ENCODE measurements at places on chromosomes 12 and 14.
A peak's percentile ranks its signal among the peaks of the same experiment; 100 is the strongest.

DNA sequence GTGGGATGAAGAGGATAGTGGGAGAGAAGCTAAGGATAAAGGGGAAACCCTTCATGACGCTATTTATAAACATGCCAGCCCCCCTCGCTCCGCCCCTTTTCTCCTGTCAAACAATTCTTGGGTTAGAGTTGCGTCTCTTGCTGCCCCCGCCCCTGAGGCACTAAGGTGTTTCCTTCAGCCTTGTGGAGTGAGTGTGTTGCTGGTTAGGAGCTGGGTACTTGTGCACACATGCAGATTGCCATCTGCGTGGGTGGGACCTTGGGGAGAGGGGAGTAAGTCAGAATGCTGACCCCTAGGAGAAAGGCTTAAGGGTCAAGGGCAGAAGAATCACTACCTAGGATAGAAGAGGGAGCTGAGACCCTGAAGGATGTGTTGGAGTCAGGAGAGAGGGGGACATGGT lies 5.4 kb downstream of the FOXJ2 start:
- no peak for DNase-seq

GRCh38 chr14:57818511-57818910 lies 47.4 kb downstream of the SLC35F4 start:
- no peak for DNase-seq

GRCh38 chr12:13101821-13102375 lies 1.6 kb downstream of the GSG1 start:
- DNase-seq, result no peak

GRCh38 chr12:110543252-110543959 lies 39.7 kb downstream of the PPTC7 start:
- no peak for DNase-seq

GRCh38 chr14:35708062-35708461 lies 101.0 kb downstream of the RALGAPA1 start:
- DNase-seq, result no peak

GRCh38 chr14:93056840-93057585 lies 58.7 kb downstream of the ITPK1 start:
- no peak for DNase-seq

GRCh38 chr12:112595410-112595809 lies 176.7 kb downstream of the PTPN11 start:
- DNase-seq, result no peak

GRCh38 chr14:40955131-40955505 lies 651.6 kb upstream of the LRFN5 start:
- DNase-seq, result no peak

GRCh38 chr12:18863769-18864500 lies 126.0 kb downstream of the CAPZA3 start:
- DNase-seq, result no peak

DNA sequence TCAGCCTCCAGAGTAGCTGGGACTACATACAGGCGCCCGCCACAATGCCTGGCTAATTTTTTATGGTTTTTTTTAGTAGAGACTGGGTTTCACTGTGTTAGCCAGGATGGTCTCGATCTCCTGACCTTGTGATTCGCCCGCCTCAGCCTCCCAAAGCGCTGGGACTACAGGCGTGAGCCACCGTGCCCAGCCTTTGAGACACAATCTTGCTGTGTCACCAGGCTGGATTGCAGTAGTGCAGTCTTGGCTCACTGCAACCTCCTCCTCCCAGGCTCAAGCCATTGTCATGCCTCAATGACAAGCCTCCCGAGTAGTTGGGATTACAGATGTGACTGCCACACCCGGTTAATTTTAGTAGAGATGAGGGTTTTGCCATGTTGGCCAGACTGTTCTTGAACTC lies 21.3 kb upstream of the STRN3 start:
- DNase-seq, result peak; percentile 40

- DNase-seq, result no peak
Measured at GRCh38 chr14:91376547-91377477, 40.8 kb downstream of the CCDC88C start.

GRCh38 chr12:2364631-2365051 lies 311.9 kb downstream of the CACNA1C start:
- no peak for DNase-seq

DNA sequence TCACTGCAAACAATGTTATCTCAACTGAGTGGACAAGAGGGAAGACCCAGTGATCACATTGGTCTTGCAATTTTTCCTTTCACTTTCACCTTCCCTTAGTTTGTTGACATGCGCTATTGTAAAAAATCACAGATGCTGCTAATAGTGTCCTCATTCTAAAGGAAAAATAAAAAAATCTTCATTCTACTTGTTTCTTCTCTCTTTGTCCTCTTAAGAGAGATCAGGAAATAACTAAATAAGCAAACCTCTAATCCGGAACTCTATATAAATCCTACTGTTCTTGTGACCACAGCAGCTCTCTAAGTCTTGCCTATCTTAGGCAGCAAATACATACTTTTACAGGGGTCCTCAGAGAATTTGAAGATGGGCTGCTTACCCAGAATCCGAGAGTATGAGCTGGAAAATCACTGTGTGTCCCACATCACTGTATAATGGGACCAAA lies 257.7 kb downstream of the NAV3 start:
- DNase-seq, result no peak

Data from hematopoietic multipotent progenitor cell treated with erythropoietin and hydrocortisone succinate and interleukin-3 and kit ligand, for 17 days (in vitro differentiated cells).